ENCODE measurements at places on chromosomes 6 and 20.

GRCh38 chr6:147750413-147750812 lies 241.9 kb downstream of the SAMD5 start:
- DNase-seq, result no peak

DNA sequence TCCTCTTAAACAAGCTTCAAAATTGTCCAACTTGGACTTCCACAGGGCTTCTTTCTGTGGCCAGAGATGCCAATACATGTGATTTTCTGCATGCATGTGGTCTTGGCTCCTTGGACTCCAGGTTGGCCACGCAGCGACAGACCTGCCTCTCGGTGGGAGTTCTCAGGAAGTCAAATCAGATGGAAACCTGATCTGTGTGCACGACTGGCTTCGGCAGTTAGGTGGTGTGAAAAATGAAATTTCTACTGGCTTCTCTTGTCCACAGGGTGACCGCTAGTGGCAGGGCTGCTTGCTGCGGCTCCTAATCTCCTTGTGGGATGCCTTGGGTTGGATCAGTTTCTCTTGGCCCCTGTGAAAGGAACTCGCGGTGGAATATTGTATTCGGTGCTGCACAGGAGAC lies 57.3 kb downstream of the PHACTR3 start:
- no peak for DNase-seq

- no peak for DNase-seq
Observed at GRCh38 chr6:160520043-160520904, 143.8 kb downstream of the LPA start.

DNA sequence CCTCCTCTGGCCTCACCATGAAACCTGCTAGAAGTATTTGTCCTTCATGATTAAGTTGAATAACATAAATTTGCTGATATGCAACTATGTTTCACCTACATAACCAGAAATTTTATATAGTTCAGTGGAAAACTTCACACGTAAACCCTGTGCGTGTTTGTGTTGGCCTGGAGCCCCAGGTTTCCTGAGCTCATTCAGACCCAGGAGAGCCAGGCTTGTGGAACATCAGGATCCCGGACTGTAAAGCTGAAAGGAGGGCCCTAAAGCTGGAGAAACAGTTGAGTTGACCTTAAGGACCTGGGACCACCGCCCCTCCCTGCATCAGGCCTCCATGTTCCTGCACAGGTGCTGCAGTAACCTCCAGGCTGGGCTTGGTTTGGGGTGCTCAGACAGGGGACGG lies 3.1 kb upstream of the SPATS1 start:
- no peak for DNase-seq

DNA sequence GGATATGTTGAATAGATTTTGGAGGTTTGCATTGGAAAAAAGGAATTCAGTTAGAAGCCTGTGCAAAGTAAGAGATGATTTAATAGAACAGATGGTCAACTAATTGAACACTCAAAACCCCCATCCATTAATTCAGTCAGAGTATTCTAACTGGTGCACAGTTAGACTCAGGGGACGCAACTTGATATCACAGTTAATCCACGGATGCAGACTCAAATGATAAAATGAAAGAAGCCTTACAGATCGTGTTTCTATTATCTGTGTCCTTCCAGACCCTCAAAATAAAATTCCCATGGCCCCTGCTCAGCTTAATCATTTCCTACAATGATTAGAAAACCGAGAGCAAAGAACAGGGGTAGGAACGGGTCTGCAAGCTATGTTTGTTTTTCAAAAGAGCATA lies 45.4 kb upstream of the DTNBP1 start:
- DNase-seq, result no peak

DNA sequence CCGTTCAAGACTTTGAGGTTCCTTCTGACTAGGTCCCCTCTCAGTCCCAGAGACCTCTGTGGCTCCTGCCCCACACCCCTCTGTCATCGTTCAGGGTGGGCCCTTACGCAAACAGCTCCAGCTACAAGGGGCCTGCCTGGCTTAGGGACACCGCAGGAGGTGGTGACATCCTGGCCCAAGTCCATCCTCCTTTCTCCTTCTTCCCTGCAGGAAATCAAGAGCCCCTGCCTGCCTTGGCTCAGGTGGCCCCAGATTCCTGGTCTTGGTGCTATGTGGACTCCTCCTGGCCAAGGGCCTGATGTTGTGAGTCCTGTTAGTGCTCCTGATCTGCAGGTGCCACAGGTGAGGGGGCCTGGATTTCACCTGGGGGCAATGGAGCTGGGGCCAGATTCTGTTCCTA lies 8.1 kb downstream of the TREML4 start:
- no peak for DNase-seq

- no peak for DNase-seq
Observed at GRCh38 chr6:142696123-142697000, 248.6 kb downstream of the HIVEP2 start.

DNA sequence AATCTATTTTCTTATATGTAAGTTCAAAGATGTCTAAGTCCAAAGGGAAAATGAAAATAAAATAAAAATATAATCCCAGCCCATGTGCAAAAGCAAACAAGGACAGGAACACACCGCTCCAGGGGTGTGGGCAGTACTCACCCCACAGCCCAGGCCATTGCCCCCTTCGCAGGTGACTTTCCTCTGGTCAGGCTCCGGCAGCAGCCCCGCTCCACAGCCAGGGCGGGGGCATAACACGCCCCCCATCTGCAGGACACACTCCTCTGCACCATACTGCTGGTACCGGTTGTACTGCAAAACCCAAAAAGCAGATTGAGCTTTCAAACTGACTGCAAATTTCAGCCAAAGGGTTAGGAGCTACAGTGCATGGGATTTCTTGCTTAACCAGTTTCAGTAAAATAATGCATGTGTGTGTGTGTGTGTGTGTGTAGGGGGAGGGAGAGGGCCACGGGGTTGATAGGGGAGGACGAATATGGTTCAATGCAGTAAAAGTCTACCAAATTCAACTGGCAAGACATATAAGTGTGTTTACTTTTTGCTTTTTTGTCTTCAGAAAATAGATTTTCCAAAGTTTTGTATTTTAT lies 274.9 kb upstream of the AGPAT4 start:
- no peak for DNase-seq

DNA sequence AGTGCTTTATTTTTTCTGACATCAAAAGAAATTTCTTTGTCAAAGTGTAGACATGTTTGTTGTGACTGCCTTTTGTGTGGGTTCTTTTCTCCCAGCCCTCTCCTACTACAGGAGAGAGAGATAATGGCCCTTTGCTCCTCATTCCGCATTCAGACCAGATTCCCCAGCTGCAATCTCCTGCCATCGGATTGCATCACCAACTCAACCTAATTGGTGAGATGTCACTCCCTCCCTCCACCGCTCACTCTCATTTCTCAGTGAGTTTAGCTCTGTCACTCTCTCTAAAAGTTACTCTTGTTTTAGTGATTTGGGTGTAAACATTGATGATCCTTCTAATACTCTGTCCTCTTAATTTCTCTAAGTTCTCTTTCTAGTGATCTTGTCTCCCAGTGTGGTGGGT lies 22.7 kb downstream of the UTRN start:
- DNase-seq, result no peak

DNA sequence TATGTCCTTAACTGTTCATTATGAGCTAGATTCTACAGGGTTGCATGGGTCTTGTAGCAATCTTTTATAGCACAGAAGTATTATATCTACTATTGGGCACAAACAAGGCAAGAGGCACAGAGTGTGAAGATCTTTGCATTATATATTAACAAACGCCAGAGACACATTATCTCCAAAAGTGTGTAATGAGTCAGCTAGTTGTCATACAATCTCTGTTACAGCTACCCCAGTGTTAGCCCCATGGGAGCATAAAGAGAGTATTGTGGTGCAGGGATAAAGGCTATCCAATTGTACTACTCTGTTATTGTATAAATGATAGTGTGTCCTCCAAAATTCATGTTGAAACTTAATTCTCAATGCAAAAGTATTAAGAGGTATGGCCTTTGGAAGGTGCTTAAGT lies 148.4 kb upstream of the RIMS1 start:
- DNase-seq, result no peak

DNA sequence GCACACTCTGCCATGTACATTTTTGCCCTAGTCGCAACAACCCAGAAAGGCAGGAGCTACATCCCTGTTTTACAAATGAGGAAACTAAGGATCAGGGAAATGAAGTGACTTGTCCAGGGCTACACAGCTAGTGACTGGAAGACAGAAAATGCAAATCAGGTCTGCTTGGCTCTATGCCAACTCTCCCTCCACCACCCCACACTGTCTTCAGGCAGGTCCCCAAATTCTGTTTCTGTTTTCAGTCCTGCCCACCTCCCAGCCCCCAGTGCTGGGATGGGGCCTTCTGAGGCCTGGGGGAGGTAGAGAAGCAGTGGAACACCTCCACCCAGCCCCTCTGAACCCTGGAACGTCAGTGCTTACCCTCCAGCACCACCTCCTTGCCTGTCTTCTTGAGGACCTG lies 5.1 kb downstream of the SNTA1 start:
- DNase-seq, result no peak

DNA sequence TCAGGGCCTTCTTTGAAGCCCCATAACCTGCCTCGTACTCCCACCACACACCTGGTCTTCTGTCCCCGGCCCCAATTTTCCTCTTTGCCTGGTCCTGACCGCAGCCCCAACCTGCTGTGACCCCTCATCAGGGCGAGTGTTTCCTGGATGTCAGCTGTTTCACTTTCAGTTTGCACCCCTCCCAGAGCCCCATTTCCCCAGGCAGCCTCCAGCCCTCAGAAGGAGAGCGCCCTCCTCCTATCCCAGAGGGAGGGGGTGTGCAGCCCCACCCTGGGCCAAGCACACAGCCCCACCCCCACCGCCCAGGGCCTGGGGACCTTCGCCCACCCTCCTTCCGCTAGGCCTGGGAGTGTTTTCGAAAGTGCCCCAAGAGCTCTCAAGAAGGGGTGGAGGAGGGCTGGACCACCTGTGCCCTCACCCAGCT lies 1.5 kb downstream of the BAK1 start:
- DNase-seq, result no peak

GRCh38 chr6:117391874-117392583 lies 33.7 kb downstream of the ROS1 start:
- DNase-seq, result no peak

DNA sequence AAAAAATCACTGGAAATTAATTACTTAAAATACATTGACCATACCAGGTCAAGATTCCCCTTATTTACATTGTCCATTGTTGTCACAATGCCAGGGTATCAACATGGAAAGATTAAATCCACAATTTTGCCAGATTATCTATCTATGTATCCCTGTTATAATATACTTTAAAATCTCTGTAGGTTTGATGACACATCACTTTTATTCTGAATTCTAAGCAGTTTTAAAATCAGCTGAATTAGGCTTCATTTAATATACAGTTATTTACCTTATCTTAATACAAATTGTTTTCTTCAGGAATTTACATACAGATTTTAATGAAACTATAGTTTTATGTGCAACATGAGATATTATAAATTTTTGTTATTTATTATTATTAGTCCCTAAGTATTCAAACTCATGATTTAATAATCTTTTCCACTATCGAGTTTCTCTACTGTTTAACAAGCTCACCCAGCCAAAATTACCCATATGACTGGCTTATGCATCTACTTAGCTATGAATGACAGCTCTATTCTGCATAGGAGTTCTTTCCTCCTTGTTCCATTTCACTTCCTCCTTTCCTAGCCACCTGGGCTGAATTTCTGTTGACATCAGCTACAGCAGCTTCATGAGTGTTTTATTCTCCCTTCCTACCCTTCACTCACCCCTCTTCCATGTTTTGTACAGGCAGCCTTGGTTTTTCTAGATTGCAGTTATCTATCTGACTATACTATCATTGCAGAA lies 654.2 kb upstream of the MAP3K7 start:
- DNase-seq, result no peak

DNA sequence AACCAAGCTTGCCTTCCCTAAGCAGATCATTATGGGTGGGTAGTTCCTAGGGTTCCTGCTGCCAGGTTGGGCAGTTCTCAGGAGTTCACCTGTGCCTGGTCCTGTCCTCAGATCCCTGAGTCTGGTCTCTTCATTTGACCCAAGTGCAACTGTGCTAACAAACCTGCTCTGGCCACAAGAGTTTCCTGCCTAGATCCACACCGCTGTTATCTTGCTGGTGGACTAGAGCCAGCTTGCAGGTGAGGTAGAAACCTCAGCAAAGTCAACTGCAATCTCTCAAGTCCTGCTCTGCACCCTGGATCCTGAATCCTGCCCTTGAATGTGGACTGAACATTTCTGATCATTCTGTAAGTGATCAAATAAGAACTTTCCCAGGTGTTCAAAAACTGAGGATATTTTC lies 191.8 kb upstream of the LRFN2 start:
- DNase-seq, result no peak

- DNase-seq, result no peak
Observed at GRCh38 chr6:10589429-10589727, 68.2 kb downstream of the GCNT2 start.

GRCh38 chr6:3337521-3338350 lies 79.0 kb downstream of the PSMG4 start:
- DNase-seq, result no peak
